Esophagus muscularis mucosa (tissue), 4 donors: ENCODE measurements at places on chromosomes 12 and 14. TPM values are rescaled to one million over a fixed set of nuclear protein-coding genes. Genes with fewer than 3 reads are reported as not detected.

- H3K36me3 ChIP-seq = peaks cover 25% of the 10 kb centered on the region
- H3K27me3 ChIP-seq = no peaks in the 10 kb centered on the region
- no peak overlapping the region for H3K27ac ChIP-seq
- DNase-seq = no peak
- H3K4me1 ChIP-seq = no peaks in the 10 kb centered on the region
- H3K4me3 ChIP-seq = no peak overlapping the region
These were observed 127.1 kb downstream of the PRICKLE1 start for GRCh38 chr12:42462486-42462885.

- H3K4me3 ChIP-seq = no peak overlapping the region
- H3K27ac ChIP-seq = peak overlapping the region; percentile 99
- H3K4me1 ChIP-seq = peaks cover 10% of the 10 kb centered on the region
- no peaks in the 10 kb centered on the region for H3K27me3 ChIP-seq
- H3K36me3 ChIP-seq = no peaks in the 10 kb centered on the region
- DNase-seq = no peak
These were observed 137.5 kb upstream of the KRAS start for GRCh38 chr12:25388183-25388582.

DNA sequence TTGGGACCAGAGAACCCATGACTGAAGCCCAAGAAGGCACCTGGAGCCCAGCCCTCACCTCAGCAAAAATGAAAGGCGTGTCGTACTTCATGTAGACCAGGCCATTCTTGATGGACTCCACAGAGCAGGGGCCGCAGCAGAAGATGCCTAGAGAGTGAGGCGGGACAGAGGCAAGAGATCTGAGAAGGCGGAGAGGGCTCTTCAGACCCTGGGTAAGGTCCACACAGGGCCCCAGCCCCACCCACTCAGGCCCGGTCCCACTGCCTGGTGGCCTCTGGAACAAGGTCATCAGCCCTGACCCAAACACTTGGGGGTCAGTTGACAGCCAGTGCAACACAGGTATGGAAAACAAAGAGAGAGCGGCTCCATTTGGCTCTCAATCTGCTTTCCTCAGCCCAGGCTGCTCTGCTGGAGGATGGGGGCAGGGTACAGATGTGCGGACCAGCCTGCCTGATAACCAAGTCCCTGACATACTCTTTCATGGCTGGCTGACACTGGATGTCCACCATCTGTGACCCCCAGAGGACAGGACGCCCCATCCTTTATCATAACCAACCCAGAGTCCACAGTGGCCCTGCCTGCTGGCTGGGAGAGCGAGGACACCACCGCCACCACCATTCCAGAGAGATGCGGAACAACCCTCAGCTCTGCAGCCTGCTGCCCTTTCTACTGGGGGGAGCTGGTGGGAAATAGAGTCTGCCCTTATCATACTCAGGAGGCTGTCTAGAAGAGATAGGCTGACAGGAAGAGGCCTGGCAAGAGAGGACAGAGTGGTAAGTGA is 6.9 kb downstream of the TGM1 start:
- H3K4me3 ChIP-seq = no peak overlapping the region
- no peak overlapping the region for H3K27ac ChIP-seq
- H3K27me3 ChIP-seq = no peaks in the 10 kb centered on the region
- DNase-seq = no peak
- H3K36me3 ChIP-seq = no peaks in the 10 kb centered on the region
- H3K4me1 ChIP-seq = peaks cover 4% of the 10 kb centered on the region

- no peak overlapping the region for H3K4me3 ChIP-seq
- H3K27ac ChIP-seq = no peak overlapping the region
- H3K36me3 ChIP-seq = no peaks in the 10 kb centered on the region
- no peak for DNase-seq
- H3K4me1 ChIP-seq = no peaks in the 10 kb centered on the region
These were observed 510.7 kb downstream of the C12orf50 start for GRCh38 chr12:87518481-87518880.

DNA sequence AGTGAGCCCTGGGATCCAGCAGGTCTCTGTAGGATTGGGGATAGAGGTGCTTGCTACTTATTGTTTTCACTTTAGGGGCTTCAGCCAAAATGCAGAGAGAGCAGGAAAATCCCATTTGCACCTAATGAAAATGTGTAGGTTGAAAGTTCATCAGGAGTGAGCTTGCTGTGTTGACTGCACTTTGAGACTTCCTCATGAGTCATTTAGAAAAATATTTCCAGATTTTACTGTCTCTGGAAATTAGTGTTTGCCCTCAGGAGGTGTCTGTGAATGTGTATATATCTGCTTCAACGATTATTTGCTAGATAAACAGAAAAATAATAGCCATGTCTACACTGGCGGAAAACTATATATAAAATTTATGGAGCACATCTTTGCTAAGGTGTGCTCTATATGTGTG is 159.3 kb downstream of the CAND1 start:
- no peaks in the 10 kb centered on the region for H3K27me3 ChIP-seq
- H3K36me3 ChIP-seq = no peaks in the 10 kb centered on the region
- H3K4me3 ChIP-seq = no peak overlapping the region
- no peak overlapping the region for H3K27ac ChIP-seq
- H3K4me1 ChIP-seq = peaks cover 18% of the 10 kb centered on the region
- DNase-seq = no peak

DNA sequence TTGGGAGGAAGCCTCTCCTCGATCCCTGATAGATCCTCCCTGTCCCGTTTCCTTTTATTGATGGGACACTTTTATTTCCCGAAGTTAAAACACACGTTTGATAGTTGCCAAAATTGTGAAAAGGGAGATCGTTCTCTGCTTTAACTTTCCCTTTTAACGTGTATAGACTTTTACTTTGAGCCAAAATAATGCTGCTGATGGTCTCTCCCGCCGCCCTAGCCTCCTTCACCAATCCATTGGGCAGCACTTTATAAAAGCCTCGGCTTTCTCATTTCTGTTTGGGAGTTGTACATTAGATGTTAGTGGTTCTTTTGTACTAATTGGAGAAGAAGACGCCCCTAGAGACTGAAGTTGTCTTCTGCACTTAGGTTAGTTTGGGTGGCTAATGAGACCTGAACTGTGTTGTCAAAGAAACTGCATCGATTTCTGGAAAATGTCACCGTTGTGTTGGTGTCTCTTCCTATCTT is 1.4 kb downstream of the TMTC2 start:
- H3K27me3 ChIP-seq = no peaks in the 10 kb centered on the region
- H3K36me3 ChIP-seq = no peaks in the 10 kb centered on the region
- H3K27ac ChIP-seq = peak overlapping the region; percentile 82
- DNase-seq = no peak
- peaks cover 20% of the 10 kb centered on the region for H3K4me1 ChIP-seq

DNA sequence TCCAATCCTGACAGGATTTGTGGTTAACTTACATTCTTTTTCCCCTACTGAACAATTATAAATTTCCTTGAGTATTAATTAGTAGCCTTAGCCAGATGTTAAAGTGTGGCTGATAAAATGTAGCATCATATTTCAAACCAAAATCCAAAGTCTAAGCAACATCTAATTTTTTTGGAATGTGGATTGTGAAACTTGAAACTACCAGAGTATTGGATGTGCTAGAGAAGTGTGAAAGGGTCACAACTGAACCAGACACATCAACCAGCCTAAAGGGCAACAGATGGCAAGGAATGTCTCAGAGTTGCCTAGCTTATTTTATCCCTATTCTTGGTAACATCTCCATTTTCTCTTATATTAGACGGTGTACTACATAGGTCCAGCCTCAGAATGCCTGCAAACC is 153.1 kb upstream of the DCN start:
- H3K27me3 ChIP-seq = no peaks in the 10 kb centered on the region
- H3K27ac ChIP-seq = no peak overlapping the region
- no peaks in the 10 kb centered on the region for H3K36me3 ChIP-seq
- no peak overlapping the region for H3K4me3 ChIP-seq

The E2F7 gene
- total RNA-seq = not detected

The MYF5 gene
- total RNA-seq = not detected

The CCDC38 gene
- total RNA-seq = 0.17 TPM

The SLC38A4 gene
- total RNA-seq = 0.17 TPM
